Cortex of kidney (tissue), 1 donor: ENCODE measurements at places on chromosomes 7 and 10.

DNA sequence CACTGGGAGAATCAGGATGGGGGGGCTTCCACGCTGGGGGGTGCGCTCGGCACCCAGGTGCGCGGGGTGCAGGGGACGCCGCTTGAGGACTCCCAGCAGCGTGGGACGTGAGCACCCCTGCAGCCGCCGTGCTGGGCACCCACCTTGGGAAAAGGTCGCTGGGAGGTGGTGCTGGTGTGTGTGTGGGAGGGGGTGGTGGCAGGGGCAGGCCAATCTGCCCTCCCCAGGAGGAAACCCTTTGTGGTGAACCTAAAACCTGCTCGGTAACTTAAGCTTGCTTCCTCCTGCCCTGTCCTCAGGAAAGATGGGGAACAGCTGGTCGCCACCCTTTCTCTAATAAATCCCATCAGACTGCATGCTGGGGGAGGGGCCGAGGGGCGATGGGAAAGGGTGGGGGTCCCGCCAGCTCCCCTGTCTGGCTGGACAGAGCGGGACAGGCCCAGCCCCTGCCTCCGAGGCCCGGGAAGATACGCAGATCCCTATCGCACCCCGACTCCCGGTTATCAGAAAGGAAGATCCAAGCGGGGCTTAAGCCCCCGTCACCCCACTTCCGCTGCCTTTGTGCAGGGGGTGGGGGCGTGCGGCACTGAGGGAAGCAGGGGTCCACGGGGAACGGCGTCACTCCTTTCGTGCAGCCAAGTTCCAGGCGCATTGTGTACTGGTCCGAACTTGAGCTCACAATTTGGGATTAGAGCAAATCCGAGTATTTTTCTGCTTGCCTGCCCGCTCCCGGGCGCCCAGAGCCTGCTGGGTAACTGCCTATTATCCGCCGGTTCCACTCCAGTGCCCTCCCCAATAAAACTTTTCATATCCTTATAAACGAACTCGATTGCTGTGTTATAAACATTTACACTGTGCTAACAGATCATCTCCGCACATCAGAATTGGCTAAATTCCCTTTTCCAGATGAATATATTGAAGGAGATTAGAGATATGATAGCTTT lies 64.6 kb downstream of the UNCX start:
- no peak for DNase-seq

- no peak for DNase-seq
Observed at GRCh38 chr10:104824380-104825006, 183.4 kb downstream of the SORCS3 start.

DNA sequence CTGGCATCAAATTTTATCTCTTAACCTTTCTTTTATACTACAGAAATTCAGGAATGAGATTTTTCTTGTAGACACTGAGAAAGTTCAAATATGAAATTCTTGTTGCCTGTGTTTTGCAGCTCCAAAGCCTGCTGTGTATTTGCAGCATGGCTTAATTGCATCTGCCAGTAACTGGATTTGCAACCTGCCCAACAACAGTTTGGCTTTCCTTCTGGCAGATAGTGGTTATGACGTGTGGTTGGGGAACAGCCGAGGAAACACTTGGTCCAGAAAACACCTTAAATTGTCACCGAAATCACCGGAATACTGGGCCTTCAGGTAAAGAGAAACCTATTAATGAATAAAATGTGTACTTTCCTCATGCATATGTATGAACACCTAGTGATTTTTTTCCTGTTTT lies 24.8 kb downstream of the LIPK start:
- DNase-seq: no peak

GRCh38 chr10:132440791-132441565 lies 44.0 kb downstream of the PWWP2B start:
- no peak for DNase-seq

DNA sequence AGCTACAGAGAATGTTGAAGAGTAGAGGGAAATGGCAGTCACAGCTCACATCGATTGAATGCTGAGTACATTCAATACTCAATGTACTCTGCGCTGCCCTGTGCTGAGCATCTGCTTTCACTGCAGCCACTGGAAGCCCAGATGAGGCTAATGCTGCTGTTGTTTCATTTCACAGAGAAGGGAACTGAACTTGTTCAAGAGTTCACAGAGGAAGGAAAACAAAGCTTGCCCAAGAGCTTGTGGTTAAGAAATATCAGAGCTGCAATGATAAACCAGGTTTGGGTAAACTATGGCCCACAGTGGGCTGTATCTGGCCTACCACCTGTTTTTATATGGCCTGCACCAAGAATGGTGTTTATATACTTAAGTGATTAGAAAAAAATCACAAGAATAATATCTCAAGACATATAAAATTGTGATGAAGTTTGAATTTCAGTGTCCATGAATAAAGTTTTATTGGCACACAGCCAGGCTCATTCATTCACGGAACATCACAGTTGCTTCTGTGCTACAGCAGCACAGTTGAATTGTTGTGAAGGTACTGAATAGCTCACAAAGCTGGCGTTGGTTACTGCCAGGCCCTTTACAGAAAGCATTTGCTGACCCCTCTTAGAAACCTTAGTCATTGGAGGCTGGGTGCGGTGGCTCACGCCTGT lies 64.1 kb downstream of the CFAP58 start:
- no peak for DNase-seq

DNA sequence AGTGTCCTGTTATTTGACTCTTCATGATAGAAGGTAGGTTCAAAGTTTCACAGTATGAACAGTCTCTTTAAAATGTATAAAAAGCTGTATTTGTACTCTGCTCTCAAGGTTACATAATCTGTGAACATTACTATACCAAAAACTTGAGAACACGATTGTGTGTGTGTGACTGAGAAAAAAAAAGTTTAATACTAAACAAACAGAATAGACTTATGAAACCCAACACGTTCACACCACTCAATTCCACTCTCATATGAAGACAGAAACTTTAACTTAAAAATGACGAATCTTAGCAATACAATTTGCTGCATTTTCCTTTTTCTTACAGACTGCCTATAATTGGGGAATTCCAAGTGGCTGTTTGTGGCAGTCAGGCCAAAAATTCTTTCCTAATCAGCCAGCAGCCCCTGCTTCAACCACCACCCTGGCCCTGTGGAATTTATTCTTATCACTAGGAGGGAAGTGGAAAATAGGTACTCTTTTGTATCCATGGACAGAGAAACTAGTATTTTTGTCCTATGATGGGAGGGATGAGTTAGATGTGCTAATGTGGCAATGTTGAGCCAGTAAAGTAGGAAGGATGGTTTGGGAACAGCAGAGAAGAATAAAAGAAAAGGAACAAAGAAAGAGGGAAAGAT lies 42.8 kb downstream of the MINDY3 start:
- no peak for DNase-seq

GRCh38 chr10:103804871-103805270 lies 50.5 kb downstream of the SH3PXD2A start:
- DNase-seq: no peak

DNA sequence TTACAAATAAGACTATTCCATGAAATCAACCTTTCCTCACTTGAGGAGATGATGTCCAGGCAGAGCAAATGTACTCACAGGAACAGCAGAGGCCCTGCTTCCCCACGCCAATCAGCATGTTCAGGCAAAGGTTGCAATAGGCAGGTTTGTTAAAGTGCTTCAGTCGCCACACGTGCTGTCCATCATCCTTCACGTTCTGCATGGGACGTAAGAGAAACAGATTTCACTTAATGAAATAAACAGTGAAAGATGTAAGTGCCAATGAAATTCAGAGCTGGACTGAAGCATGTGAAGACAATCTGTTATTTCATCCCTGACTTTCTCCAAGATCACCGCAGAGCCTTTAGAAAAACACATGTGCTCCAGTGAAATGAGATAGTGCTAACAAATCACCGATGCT lies 217.4 kb downstream of the DGKB start:
- DNase-seq: no peak
